ENCODE measurements at places on chromosomes 4 and X.

- DNase-seq, result no peak
Observed at GRCh38 chr4:26131711-26132110, 189.1 kb upstream of the RBPJ start.

DNA sequence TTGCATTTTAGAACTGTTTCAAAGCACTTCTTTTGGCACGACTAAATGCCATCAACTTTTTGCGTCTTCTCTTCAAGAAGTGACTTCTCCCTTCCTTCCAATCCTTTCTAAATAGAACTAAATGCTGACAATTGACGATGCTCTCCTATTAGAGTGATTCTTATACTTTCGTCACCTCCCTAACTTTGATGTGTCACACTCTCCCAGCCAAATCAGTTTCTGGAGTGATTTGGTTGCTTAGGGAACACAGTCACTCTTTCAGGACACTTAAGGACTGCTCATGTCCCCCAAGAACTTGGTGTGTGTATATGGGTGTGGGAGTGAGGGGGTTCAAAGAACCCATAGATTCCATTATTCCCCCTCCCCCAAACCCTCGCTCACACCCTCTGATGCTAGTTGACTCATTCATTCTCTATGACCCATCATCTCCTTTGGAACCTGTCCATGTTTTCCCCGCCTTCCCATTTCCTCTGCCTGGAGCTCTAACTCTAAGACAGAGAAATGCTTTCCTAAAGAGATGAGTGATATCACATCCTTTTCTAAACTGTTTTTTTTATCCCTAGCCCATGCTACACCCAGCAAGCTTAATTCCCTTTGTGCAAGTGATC, 26.8 kb upstream of the AREG start:
- DNase-seq, result no peak

GRCh38 chr4:107708225-107708624, 11.8 kb downstream of the PAPSS1 start:
- no peak for DNase-seq

- no peak for DNase-seq
Observed at GRCh38 chrX:43469391-43470054, 186.6 kb upstream of the MAOA start.

GRCh38 chrX:76538860-76539259, 111.3 kb downstream of the MAGEE1 start:
- peak; percentile 2 for DNase-seq

DNA sequence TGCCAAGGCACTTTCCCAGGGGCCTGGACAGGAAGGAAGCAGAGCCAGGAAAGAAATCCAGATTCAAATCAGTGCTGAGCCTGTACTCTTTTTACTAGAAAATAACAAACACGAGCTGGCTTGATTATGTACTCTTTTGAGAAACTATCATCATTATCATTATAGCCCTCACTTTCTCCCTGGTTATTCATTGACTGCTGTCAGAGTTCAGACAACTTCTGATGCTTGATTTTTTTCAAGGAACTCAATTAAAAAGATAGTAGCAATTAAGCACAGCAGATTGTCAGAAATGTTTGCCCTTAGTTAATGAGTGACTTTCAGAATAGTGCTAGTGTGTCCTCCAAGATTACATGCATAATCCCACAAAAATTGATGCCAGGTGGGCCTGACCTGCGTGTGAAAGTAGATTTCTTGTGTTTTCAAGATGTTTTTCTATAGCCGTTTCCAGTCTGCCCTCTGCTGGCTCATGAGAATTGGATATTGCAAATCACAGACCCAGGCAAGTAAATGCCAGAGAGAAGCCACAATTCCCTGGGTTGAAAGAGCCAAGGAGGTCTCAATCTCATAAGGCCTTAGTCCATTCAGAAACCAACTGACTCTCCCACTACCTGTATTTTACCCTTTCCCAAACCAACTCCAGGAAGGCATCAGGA, 14.3 kb upstream of the PNPLA4 start:
- DNase-seq, result peak; percentile 17

GRCh38 chr4:39044956-39045826, 13.0 kb upstream of the TMEM156 start:
- DNase-seq, result no peak

DNA sequence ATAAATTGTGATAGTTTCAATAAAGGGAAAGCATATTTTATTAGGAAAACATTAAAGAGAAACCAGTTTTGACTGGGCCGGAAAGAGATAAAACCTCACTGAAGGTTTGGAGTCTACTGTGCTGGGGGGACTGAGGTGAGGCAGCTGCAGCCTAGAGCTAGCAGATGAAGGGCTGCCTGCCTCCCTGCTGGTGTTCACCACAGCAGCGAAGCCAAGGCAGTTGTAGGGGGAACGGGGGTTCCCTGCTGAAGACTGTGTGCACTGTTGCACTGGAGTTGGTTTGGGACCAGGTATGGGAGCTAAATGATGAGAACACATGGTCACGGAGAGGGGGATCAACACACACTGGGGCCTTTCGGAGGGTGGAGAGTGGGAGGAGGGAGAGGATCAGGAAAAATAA, 546.5 kb upstream of the SMIM31 start:
- DNase-seq, result no peak

DNA sequence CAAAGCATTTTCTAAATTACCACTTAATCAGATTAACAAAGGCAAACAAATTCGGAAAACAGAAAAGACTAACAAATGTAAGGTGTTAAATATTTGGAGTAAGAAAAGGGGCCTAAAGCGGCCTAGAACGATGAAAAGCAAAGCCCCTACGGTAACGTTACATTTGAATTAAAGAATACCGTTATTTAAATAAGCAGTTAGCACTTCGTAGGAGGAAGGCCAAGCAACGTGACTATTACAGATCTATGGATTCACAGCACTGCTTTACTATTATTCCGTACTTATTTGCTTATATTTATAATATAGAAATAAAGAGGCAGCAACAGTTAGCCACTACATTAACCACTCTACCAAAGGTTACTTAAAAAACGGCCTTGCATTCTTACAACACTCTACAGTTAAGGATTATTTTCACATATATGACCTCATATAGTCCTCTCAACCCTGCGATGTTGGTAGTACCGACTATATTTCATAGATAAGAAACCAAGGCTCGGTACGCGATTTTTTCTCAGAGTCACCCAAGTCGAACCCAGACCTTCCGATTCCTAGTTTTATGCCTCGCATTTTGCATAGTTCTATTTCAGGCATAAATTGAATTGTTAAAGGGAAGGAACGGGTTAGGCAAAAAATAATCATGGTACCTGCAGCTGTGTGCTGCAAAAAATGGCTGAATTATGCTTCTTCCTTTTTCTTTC, 2.9 kb downstream of the KLHL15 start:
- peak; percentile 56 for DNase-seq

- no peak for DNase-seq
Observed at GRCh38 chr4:73976217-73976616, 5.6 kb downstream of the PF4 start.

DNA sequence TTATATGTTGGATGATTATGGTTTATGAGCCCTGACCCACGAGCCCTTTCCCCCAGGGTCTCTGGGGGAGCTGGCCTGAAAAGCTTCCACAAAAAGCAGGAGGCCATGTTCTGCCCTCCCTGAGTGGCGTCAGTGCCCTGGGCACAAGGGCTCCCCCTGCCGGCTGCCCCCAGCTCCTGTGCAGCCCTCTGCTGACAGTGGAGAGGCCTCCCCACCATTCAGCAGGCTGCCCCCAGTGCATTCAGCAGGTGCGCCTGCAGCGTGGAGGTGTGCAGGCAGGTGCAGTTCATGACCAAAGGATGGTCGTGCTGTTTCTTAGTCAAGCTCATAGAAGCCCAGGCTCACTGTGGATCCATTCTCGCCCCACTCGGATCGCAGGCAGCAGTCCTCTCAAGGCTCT, 12.5 kb upstream of the S100P start:
- no peak for DNase-seq

GRCh38 chr4:156536661-156537060, 434.9 kb downstream of the PDGFC start:
- DNase-seq, result no peak

DNA sequence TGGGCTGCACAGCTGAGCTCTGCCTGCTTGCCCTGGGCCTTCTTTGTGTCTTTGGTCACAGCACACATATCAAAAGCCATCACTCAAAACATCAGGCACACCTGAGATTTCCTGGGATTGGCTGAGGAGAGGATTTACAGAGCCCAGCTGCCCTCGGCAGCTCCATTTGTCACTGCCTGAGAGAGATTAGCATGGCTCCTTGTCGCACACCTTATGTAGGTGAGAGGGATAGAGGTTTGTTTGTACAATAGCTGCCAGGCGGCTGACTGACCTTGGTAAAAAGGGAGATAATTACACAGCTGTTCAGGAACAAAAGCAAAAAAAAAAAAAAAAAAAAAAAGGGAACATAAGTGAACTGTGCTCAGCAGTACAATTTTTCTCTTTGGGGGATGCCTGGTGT, 63.2 kb downstream of the MGST2 start:
- no peak for DNase-seq

- no peak for DNase-seq
Observed at GRCh38 chr4:71405791-71406190, 67.0 kb downstream of the SLC4A4 start.

GRCh38 chr4:155693015-155693663, 26.5 kb downstream of the GUCY1A1 start:
- no peak for DNase-seq

DNA sequence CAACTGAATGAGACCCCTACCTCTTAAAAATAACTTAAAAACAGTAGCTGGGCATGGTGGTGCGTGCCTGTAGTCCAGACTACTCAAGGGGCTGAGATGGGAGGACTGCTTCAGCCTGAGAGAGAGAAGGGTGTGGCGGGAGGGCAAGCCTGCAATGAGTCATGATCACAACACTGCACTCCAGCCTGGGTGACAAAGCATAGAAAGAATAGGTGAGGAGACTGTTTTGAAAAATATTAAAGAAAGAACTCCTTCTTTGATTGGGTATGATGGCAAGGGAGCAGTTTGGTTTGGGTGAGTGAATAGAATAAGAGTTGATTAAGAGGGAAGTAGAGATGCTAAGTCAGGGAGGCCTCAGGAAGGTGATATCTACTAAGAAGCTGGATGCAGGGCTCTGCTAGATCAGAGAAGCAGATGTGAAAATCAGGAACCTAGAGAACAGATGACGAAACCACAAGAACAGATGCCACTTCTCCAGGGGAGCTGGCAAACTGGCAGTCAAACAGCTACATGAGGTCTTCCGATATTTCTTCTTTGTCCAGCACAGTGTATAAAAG, 318.6 kb downstream of the OPHN1 start:
- DNase-seq, result no peak

- no peak for DNase-seq
Observed at GRCh38 chrX:39309721-39310152, 508.5 kb downstream of the MID1IP1 start.

DNA sequence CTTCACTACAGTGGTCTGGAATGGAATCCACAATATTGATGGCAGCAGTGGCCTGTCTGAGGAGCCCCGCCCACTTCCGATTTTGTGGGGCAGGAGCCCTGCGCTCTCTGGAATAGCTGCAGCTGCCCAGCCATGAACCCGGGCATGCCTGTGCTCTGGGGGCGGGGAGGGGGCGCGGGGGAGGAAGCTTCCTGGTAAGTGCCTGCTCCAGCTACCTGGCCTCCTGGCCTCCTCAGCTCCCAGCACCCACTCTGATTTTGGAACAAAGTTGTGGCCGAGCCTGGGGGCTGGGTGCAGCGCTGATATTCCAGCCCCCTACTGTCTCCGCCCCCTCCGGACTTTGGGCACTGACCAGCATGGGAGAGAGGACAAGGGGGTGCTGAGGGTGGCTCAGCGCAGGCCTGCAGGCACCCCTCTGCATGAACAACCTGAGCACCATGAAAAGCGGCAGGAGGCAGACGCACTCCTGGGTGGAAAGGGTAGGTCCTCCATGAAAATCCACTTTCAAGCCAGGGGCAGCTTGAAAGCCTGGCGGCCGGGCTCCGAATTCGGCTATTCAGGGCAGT, 972.7 kb upstream of the AGA start:
- DNase-seq, result no peak

DNA sequence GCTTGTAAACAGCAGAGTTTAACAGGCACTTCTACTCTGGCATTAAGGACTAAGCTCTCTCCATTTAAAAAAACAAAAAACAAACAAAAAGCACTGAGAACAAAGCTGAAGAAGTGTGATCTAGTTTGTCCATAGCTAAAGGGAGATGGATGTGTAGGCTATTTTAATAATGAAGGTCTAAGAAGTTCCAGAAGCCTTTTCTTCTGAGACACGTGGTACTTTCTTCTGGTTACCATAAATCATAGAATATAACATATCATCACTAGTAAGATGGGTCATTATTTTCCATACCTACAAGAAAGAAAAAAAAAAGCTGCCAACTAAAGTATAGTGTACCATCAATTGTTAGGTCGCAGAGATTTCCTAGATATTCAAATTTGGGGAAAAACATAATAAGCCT, 722 bp upstream of the NBDY start:
- peak; percentile 27 for DNase-seq

- DNase-seq, result no peak
Observed at GRCh38 chrX:9902656-9903055, 64.5 kb upstream of the CLDN34 start.

DNA sequence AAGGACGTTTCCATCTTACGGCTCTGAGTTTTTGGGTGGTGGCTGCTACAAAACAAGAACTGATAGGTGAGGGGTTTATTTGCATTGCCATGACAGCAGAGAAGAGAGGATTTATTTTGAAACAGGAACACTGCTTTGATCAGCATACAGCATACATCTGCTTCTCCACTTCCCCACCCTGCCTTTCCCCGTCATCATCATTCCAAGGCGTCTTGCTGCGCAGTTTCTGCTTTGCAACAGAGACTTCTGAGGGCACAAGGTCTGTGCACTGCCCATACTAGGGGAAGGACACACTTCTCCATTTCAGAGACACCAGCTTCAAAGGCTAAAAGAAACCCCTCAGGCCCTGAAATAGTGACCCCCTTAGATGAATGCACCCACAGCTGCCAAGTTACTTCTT, 19.1 kb downstream of the STARD8 start:
- no peak for DNase-seq

DNA sequence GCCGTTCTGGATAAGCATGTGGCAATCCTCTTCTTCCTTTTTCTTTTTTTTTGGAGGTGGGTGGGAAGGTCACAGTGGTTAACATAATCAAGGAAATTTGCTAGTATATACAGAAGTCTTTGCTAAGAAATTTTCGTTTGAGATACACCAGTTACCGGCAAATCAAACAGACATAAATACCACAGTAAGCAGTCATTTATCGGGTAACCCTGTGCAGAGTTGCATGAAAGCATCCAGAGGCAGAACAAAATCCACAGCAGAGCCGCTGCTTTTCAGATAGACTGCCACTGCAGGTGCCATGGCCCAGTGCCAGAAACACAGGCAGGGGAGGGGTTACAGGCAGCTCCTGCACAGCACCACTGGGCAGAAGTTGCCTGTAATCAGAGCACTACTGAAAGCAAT, 179.1 kb upstream of the MAB21L2 start:
- DNase-seq, result no peak

DNA sequence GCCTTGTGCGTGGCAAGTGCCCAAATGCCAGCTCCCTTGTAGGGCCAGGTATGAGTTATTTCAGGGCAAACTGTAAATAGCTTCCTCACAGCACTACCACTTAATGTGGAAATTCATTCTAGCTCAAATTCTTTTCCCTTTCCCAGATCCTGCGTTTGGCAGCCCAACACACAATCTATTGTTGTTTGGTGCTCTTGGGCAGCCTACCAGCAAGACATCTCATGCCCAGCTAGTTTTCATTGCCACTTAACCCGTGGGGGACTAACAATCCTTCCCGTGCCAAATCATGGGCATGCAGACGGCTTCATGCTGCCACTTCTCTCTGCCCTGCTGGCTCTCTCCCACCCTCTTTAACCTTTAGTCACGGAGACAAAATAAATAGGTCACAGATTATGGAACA, 454.2 kb downstream of the GRIA2 start:
- DNase-seq, result no peak

- DNase-seq, result no peak
Observed at GRCh38 chr4:36209941-36210649, 34.2 kb downstream of the ARAP2 start.

- peak; percentile 74 for DNase-seq
Observed at GRCh38 chrX:153460826-153461225, 9.6 kb downstream of the HAUS7 start.

Measured in NCI-H526 (cell line).